SW480 (cell line): ENCODE measurements at places on chromosomes 13 and 19.
A peak's percentile ranks its signal among the peaks of the same experiment; 100 is the strongest.

DNA sequence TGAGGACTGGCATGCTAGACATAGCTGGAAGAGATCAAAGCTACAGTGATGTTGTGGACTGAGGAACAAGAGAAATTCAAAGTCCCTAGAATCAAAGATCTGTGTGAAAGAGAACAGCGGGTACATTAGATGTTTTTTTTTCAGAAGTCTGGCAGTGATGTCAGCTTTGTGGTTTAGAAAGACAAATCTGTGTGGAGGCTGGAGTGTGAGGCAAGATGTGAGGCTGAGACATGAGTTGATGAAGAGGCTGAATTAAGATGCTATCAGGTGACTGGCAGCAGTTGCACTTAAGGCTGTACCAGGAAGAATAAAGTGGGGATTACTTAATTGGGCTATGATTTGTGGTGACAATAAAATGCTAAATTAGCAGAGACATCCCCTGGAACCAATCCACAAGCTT lies 46.5 kb downstream of the DNAJC3 start:
- no peak for DNase-seq

DNA sequence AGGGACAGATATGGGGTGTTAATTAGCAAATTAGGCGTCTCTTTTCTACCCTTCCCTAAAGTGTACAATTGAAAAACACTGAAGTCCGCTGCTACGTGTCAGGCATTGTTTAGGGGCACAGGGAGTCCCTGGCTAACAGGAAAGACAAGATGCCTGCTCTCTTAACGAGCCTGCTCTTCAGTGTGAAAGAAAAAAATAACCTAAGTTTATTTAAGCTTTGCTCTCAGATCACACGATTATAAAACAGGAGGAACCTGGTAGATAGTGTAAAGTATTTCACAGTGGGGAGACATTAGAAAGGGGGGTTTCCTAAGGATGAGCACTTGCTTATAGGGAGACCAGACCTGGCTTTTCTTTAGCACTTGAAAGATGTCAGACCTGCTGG lies 38.7 kb downstream of the IGFL2 start:
- DNase-seq: no peak

- no peak for DNase-seq
Measured at GRCh38 chr19:49349567-49349966, 12.6 kb downstream of the TEAD2 start.

DNA sequence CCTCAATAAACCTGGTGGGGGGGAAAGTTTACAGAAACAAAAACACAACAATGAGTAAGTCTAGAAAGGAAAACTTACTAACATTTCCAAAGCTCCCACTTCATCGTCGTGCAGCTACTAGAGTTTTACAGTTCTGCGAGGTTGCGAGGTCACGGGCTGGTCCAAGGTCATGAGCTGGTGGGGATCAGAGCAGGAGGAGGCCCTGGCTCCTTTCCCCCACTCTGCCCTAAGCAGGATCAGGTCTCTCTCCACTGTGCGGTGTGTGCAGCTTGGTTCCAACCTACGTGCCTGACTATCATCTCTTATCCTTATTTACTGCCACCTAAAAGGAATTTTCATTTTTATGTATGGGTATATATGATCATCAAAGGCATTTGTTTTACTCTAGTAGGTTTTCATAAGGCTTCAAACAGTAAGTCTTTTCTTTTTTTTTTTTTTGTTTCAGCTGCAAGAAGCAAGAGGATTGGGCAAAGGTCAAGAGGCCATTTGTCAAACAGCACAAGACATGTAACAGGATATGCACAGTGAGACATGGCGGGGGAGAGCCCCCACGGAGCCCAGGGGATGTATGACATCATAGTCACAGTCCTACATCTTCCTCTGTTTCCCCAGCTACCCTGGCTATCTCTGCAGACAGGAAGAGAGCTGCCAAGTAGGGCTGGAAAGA lies 76.6 kb upstream of the POMP start:
- DNase-seq: no peak

DNA sequence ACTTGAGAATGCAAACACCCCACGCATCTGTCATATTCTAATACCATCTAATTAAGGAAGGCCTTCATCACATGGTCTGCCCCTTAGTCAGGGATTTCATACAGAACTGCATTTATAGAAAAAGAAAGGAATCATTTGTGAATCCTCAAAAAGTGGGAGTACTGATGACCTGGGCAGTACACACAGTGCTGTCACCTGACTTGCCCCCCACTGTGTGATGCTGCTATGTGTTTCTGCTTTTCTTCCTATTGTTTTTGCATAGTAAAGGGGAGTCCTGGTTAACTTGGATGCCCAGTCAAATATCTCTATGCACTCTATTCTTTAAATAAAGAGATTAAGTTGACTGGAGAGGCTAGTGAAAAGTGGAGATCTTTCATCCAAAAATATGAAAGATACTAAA lies 1921.2 kb upstream of the PRR20A start:
- DNase-seq: no peak

- DNase-seq: no peak
Measured at GRCh38 chr19:58332697-58333096, 5.9 kb downstream of the ZSCAN22 start.

- no peak for DNase-seq
Measured at GRCh38 chr19:49856574-49857021, 5.6 kb downstream of the PTOV1 start.

DNA sequence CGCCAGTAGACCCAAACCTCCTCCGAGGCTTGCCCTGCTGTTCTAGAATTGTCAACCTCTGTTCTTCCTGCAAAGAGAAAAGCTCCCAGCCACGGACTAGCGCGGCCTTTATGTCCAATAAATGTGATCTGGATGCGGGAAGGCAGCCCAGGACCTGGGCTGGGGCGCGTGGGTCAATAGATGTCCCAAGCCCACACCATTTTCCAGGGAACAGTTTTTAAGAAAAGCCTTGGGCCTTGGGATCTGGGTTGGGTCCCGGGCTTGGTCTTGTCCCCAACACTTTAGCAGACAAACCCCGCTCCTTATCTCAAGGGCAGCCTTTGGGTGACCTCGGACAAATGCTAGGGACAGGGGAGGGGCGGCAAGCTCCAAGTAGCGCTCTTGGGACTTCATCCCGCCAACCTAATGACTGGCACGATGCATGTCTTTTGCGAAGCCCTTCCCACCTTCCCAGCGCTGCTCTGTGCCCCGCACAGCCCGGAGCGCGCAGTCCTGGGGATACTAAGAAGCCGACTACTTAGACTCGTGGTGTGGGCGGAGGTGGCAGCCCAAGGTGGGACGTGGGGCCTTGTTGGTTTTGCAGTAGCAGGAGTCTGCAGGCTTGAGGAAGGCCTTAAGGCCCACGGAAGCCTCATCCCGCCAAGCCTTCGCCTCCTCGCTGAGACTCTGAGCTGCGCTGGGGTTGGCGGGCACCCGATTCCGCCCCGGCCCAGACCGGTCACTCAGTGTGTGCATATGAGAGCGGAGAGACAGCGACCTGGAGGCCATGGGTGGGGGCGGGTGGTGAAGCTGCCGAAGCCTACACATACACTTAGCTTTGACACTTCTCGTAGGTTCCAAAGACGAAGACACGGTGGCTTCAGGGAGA lies 10.8 kb downstream of the SOX21 start:
- DNase-seq: no peak

DNA sequence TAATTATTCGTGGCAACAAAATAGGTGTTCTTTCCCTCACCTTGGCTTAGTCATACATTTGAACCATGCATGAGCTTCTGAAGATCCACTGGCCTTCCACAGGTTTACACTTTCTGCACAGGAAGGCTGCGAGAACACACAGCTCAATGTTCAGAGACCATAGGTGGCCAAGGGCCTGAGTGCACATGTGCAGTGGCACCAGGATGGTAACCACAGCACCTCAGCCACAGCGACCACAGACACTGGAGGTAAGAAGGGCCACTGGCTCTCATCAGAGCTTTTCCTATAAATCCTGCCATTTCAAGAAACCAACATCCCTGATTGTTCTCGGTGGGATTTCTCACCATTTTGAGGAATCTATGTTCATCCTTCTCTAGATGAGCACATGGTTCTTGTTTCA lies 1.6 kb downstream of the DCLK1 start:
- DNase-seq: no peak

- peak; percentile 84 for DNase-seq
Measured at GRCh38 chr19:4669723-4670480, at the start of gene MYDGF. MYDGF (minus strand) TSS chr19:4670342; CDS start chr19:4670334, 8 bp downstream.

GRCh38 chr19:4362831-4363545 lies 19.6 kb downstream of the MPND start:
- DNase-seq: no peak

DNA sequence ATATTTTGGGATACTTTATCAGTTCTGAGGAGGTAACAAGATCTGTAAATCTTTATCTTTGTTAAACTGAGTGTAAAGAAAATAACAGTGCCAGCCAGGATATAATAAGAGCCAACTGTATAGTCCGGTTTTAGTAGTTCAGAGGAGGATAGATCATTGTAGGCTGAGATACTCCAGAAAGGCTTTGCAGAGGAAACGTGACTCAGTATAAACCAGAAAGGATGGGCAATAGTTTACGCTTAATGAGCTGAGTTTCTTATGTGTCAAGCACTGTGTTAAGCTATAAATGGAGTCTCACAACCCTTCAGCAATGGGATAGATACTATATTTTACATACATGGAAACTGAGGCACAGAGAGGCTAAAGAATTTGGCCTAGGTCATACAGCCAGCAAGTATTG lies 3.8 kb downstream of the RFXAP start:
- DNase-seq: no peak

DNA sequence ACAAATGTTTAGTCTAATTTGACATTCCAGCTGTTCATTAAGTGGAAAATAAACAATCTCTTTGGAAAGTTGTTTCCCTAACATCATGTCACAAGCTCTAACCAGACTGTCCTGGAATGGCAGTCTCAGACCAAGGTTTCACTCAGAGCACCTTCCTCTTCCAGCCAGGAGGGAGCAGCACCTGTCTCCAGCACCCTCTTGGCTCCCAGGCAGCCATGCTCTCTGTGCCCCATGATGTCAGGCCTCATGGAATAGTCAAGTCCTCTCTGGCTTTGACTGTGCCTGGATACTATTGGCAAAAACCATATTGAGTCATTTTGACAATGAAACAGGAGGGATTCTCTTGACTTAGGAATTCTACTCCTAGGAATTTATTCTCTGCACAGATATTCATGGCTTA lies 171.4 kb downstream of the OXGR1 start:
- DNase-seq: peak; percentile 53

DNA sequence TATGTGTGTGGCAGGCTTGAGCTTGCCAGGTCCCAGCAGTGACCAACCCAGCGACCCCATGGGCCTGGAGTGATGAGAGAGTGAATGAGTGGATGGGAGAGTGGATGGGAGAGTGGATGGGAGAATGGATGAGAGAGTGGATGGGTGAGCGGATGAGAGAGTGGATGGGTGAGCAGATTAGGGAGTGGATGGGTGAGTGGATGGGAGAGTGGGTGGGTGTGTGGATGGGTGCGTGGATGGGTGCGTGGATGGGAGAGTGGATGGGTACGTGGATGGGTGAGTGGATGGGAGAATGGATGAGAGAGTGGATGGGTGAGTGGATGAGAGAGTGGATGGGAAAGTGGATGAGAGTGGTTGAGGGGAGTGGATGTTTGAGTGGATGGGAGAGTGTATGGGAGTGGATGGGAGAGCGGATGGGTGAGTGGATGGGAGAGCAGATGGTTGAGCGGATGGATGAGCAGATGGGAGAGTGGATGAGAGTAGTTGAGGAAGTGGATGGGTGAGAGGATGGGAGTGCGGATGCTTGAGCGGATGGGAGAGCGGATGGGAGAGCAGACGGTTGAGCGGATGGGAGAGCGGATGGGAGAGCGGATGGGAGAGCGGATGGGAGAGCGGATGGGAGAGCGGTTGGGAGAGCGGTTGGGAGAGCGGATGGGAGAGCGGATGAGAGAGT lies 10.3 kb upstream of the TEKTIP1 start:
- no peak for DNase-seq

DNA sequence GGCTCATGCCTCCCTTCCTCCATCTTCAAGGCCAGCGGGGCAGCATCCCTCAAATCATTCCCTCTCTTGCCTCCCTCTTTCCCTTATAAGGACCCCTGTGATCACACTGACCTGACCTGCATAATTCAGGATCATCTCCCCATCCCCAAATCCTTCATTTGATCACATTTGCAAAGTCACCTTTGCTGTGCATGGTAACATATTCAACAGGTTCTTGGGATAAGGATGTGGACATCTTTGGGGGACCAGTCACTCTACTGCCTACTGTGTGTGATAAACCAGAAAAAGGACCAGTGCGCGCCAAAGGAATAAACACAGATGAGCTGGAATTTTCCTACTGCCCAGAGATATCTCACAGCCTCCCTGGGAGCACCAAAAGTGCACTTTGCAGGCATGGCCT lies 7.9 kb downstream of the OPA3 start:
- DNase-seq: no peak

- peak; percentile 80 for DNase-seq
Measured at GRCh38 chr19:39996218-39996810, 546 bp upstream of the ZNF546 start.

- DNase-seq: no peak
Measured at GRCh38 chr13:111917086-111917485, 149.9 kb upstream of the SOX1 start.

DNA sequence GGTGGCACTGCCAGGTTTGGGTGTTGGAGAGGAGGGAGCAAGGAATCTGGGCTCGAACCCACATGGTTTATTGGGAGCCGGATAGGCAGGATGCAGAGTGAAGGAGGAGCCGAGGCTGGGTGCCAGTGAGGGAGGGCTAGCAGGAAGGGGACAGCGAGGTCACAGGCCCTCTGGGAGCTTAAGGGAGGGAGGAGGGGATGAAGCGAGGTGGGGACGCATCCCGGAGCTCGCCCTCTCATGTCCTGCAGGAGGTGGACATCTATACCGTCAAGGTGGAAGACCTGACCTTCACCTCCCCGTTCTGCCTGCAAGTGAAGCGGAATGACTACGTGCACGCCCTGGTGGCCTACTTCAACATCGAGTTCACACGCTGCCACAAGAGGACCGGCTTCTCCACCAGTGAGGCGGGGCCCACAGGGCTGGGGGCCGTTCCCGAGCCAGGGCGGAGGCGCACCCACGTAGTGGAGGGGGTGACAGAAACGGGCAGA lies 3.5 kb upstream of the ADM5 start:
- no peak for DNase-seq

GRCh38 chr19:45352914-45353796 lies 12.6 kb downstream of the KLC3 start:
- no peak for DNase-seq

GRCh38 chr13:33561627-33562026 lies 256.3 kb upstream of the RFC3 start:
- no peak for DNase-seq
